Foreskin keratinocyte (primary cell): ENCODE measurements at places on chromosomes 13 and 19. TPM values are rescaled to one million over a fixed set of nuclear protein-coding genes. Genes with fewer than 3 reads are reported as not detected.
A peak's percentile ranks its signal among the peaks of the same experiment; 100 is the strongest.

DNA sequence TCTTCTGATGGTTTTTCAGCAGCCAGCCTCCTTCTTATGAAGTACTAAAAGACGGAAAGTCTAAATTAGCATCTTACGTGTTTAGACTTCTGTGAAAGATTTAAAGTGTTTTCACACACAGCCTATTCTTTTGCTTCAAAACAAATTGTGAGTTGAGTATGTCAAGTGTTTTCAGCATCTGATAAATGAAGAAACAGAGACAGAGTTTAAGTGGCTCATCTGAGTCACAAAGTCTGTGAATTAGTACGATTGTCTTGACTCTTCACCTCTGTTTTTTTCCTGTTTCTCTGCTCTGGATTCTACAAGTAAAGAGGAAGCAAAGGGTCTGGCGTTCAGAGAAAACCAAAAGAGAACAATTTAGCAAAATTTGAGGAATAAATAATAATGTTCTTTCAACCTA, 116.4 kb downstream of the FRY start:
- no peak for DNase-seq

DNA sequence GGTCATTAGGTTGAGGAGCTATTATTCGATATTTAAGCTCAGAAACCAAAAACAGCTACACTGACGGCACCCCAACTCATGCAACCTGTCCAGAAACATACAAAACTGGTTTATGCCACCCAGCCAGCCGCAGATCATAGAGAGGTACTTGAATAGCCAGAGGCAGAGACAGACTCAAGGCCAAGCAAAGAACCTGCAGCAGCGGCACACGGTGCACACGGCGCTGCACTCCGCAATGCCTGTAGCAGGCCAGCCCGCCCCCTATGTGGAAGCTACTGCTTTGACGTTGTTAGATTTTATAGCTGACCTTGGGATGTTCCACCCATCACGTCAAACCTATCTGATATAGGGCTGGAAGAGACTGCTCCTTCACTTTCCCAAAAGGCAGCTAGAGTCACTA, 11.9 kb upstream of the DHRS12 start:
- DNase-seq = no peak

GRCh38 chr13:71030784-71031183, 836.2 kb downstream of the DACH1 start:
- no peak for DNase-seq

GRCh38 chr19:15671891-15672579, 852 bp upstream of the CYP4F12 start:
- DNase-seq = no peak

DNA sequence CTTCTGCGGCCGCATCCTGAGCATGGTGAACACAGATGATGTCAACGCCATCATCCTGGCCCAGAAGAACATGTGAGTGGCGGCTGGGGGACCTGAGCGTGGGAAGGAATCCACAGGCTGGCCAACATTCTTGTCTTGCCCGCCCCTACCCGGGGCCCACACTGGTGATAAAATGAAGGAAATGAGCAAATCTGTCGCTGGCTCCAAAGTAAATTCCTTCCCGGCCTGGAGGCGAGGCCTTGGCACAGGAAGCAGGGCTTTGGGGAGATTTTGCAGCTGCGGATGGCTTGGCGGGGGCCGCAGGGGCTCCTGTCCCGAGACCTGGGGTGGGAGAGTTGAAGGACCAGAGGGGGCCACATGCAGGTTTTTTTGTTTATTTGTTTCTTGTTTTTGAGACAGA, 4.4 kb downstream of the KXD1 start:
- DNase-seq = no peak

GRCh38 chr19:35986664-35987570, 8.1 kb upstream of the SDHAF1 start:
- no peak for DNase-seq

- peak; percentile 70 for DNase-seq
Observed at GRCh38 chr13:104385404-104385803, 1319.2 kb upstream of the SLC10A2 start.

DNA sequence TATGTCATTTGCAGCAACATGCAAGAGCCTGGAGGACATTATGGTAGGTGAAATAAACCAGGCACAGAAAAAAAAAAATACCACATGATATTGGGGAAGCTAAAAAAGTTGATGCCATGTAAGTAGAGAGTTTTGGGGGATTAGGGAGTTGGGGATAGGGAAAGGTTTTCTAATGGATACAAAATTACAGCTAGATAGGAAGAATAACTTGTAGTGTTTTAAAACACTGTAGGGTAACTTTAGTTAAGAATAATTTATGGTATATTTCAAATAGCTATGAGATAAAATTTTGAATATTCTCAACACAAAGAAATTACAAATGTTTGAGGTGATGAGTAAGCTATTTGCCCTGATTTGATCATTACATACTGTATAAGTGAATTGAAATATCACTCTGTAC, 1456.7 kb upstream of the MIR17HG start:
- no peak for DNase-seq

The ZIK1 gene
- 8.2 and 8.9 TPM in 2 replicates for total RNA-seq

The CNN1 gene
- total RNA-seq = not detected in 2 replicates

The FGF22 gene
- not detected in 2 replicates for total RNA-seq
